Iris pigment epithelial cell (primary cell): ENCODE measurements at places on chromosomes 3 and 15.

GRCh38 chr3:97822359-97822775 lies 556 bp downstream of the CRYBG3 start:
- DNase-seq, result peak; percentile 65

- DNase-seq, result peak; percentile 99
Measured at GRCh38 chr15:55907797-55908196, 85.6 kb downstream of the NEDD4 start.

- no peak for DNase-seq
Measured at GRCh38 chr15:70348226-70348543, 250.5 kb upstream of the TLE3 start.

DNA sequence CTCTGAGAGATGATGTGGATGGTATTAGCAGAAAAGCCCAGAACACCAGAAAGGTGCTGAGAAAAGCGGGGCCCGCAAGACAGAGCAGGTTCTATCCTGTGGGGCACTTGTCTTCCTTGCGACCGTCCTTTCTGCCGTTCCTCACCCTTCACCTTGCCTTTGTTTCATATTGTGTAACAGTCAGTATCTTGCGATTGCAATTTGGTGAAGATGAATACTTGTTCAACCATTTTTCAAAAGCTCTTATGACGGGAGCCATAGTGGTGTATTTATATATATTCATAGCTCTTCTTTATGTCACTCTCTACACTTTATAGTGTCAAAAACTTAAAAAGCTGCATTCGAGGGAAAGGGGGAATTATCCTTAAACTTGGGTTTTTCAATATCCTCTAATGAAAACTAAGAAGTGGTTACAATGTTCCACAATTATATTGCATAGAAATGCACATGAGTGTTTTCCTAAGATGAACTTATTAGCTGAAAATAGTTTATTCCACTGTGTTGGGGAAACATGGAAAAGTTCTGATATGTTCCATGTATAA lies 797 bp downstream of the MAP3K13 start:
- no peak for DNase-seq

- DNase-seq, result peak; percentile 24
Measured at GRCh38 chr3:194330579-194330978, 20.5 kb downstream of the CPN2 start.

DNA sequence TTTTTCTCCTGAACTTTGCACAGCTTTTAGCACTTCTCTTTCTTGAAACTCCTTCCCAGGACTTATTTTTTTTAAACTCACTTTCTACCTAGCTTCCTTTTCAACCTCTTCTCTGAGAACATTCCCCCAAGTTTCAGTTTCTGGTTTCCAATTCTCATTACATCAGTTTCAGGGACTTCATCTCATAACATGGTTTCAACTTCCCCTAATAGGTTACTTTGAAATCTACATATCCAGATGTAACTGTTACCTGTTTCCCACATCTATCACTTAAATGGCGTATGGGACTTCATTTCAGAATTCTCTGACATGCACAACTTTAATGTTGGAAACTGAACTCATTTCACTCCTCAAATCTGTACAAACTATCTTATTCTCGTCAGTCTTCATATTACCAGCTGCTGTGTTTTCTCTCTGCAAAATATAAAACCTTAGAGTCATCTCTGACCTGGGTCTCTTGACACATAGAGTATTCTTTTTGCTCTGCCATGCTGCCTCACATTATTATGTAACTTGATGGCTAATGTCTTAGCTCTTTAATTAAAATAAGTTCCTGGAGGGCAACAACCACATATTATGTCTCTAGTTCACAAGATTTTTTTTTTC lies 58.4 kb downstream of the NME9 start:
- DNase-seq, result no peak

- DNase-seq, result no peak
Measured at GRCh38 chr3:107919239-107919638, 171.6 kb downstream of the CD47 start.

DNA sequence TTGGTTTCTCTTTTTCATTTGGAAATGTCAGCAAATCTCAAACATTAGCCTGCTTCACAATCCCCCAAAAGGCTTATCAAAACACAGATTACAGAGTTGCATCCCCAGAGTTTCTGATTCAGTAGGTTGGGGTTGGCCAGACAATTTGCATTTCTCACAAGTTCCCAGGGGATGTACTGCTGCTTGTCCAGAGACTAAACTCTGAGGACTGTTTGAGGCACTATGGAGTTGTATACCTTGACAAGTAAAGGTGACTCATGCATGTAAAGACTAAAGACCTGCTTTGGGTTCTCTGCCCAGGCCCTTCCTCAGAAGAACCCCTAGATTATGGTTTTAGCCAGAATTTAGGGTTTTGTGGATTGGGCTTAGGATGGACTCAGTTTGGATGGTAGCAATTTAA lies 151.1 kb upstream of the ARHGEF26 start:
- DNase-seq, result no peak

DNA sequence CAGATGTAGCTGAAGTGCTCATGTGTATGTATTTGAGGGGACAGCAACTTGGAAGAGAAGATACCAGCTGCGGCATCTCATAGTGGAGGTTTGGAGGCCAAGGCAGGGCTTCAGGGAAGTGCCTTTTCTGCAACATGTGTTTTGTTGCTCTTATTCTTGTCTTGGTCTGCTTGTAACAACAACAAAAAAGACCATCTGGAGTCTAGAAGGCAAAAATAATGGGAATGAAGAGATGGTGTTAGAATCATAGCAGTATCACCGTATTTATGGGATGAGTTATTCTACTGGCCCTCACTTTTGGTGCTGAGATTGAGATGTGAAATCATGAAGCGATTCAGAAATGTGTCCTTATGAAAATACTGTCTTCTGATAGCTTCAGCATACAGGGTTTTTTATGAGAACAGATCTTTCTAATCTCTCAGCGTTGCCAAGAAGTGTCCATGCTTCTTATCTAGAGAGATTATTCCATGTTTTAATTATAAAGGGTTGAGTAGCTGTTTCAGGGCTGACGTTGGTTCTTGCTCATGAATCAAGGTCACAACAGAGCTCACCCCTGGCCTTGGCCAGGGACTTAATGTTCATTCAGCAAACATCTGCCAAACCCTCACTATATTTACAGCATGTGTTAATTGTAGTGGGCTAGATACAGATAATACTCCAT lies 58.0 kb downstream of the ITPR1 start:
- DNase-seq, result no peak

DNA sequence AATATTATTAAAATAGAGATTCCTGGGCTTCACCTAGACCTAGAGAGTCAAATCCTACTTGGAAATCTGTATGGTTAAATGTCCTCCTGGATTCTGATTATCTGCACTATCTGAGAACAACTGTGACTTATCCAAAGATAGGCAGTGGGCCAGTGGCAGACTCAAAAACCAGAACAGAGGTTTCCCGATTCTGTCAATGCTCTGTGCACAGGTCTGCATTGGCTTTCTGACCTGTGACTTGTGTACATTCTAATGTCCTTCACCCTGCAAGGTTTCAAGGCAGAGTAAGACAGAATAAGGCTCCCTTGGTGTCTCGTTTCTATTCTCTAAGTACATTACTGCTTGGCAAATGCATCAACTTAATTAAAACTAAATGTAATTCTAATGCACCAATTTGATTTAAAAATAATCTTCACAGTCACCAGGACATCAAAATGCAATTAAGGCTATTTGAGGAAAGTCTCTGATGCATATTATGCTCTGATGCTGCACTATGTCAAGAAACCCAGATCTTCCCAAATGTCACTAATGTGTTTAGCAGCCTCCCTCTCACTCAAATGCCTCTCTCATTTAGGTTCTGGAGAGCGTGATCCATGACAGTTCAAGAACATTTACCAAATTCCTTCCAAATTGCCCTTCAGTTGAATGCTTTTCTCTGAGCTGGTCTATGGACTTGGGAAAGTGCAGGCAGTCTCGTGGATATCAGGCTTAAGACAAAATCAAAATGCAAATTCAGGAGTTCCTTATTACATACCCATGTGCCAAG lies 140.1 kb downstream of the STAC start:
- DNase-seq, result no peak

DNA sequence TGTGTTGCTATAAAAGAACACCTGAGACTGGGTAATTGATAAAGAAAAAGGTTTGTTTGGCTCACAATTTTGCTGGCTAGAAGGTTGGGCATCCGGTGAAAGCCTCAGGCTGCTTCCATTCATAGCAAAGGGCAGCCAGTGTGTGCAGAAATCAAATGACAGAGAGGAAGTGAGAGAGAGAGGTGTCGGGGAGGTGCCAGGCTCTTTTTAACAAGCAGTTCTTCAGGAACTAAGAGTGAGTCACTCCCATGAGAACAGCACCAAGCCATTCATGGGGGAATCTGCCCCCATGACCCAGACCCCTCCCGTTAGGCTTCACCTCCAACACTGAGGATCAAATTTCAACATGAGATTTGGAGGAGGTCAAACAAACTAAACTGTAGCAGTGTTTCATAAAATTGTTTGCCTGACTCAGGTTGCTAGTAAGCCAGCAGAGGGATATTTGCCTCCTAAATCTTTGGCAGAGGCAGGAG lies 4.5 kb upstream of the PARP15 start:
- DNase-seq, result peak; percentile 50

- DNase-seq, result no peak
Measured at GRCh38 chr3:180528843-180529242, 73.1 kb upstream of the TTC14 start.

DNA sequence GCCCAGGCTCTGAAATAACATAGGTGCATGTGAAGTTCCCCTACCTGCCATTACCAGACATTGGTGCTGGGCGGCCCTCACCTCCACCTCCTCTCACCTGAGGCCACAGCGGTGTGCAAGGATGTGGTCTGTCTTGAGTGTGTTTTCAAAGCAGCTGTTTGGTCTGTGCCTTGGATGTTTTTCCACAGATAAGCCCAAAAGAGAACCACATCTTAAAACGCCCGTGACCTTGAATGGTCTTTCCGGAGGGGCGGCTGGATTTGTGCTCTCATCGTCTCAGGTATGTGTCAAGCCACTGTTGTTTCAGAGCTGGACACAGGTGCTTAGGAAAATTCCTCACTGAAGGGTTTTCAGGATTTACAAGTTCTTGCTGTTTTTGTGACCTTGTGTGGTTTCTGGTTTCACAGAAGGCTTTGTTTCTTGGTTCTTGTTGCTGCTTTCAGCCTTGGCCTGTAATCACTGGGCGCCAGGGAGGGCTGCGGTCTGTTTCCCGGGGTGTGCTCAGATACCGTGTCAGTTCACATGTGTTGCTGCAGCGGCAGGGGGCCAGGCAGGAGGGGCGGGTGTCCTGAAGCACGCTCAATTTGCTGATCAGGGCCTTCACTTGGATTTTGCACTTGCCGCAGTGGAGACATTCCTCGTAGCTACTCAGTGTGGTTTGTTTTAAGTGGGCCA lies 128.4 kb downstream of the IGF1R start:
- peak; percentile 76 for DNase-seq

- DNase-seq, result peak; percentile 35
Measured at GRCh38 chr15:85580879-85581278, 200.5 kb downstream of the AKAP13 start.

DNA sequence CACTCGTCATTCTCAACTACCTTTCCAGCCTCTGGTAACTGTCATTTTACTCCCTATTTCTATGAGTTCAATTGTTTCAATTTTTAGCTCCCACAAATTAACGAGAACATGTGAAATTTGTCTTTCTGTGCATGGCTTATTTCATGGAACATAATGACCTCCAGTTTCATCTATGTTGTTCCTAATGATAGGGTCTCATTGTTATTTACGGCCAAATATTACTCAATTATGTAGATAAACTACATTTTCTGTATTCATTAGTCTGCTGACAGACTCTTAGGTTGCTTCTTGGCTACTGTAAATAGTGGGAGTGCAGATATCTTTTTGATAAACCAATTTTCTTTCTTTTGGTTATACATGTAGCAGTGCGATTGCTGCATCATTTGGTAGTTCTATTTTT lies 374.9 kb upstream of the ROBO1 start:
- DNase-seq, result no peak

DNA sequence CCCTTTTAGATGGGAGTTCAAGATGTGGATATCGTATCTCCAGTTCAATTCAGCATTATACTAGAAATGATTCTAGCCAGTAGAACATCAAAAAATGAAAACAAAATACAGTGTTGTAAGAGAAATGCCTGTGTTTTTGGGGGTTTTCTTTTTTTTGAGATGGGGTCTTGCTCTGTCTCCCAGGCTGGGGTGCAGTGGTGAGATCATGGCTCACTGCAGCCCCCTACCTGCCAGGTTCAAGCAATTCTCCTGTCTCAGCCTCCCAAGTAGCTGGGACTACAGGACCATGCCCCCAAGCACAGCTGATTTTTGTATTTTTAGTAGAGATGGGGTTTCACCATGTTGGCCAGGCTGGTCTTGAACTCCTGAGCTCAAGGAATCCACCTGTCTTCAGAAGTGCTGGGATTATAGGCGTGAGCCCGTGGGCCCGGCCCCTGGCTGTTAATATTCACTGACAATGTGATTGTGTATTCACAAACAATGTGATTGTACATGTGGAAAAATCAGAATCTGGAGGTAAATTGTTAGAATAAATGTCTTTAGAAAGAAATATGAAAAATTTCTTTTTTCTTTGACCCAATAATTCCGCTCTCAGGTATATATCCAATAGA lies 59.0 kb downstream of the ARIH1 start:
- DNase-seq, result no peak

- no peak for DNase-seq
Measured at GRCh38 chr3:181930105-181930504, 218.4 kb downstream of the SOX2 start.

DNA sequence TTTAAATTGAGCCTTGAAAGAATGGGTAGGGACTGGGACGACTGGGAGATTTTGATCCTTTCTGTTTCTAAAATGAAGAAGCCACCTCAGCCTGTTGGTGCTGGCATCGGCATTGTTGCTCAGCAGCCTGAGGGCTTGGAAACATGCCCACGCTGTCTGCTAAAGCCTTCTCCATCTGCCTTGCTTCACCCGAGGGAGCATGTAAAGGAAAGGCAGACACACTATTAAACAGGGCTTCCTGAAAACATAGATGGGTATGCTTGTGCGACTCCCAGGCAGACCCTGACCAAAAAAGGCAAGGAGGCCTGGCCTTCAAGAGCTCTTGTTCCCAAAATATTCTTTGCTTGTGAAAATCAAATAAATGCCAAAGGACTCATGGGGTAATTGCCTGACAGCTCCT lies 84.2 kb upstream of the SLC4A7 start:
- peak; percentile 53 for DNase-seq

DNA sequence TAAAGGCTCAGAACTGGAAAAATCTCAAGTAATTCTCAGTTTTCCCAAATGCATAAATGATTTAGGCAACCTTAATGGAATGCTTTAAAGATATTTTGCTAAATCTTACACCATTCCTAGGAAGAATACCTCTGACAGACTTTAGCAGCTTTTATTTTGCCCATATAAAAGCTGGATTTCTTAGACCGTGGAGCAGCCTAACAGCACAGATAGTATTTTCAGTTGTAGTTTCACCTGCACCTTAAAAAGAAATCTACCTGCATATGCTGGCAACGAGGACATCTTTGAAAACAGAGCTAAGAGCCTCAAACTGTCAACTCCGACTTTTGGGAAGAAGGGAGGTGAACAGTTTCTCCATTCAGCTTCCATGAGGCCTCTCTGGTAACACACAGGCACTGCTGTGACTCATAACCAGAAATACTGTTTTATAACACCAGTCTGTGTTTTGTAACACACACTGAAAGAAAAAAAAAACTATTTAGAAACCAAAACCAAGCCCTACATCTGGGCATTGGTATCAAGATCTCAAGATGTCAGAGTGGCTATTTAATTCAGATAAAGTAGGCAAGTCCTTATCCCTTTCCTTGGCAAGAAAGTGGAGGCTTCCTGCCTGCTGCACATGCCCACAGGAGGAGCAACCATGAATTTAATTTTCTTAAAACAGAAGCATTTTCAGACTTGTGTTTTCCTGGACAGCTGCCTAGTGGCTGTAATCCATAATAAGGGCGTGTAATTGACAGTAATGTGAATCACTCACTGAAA lies 181.5 kb upstream of the ICE2 start:
- peak; percentile 79 for DNase-seq
